ENCODE measurements at places on chromosomes 13 and 19.

GRCh38 chr13:92221916-92222315 is 823.5 kb downstream of the GPC5 start:
- DNase-seq: no peak

- DNase-seq: no peak
Measured at GRCh38 chr13:44680746-44681355, 104.7 kb upstream of the TSC22D1 start.

- no peak for DNase-seq
Measured at GRCh38 chr13:92657565-92657964, 569.0 kb upstream of the GPC6 start.

DNA sequence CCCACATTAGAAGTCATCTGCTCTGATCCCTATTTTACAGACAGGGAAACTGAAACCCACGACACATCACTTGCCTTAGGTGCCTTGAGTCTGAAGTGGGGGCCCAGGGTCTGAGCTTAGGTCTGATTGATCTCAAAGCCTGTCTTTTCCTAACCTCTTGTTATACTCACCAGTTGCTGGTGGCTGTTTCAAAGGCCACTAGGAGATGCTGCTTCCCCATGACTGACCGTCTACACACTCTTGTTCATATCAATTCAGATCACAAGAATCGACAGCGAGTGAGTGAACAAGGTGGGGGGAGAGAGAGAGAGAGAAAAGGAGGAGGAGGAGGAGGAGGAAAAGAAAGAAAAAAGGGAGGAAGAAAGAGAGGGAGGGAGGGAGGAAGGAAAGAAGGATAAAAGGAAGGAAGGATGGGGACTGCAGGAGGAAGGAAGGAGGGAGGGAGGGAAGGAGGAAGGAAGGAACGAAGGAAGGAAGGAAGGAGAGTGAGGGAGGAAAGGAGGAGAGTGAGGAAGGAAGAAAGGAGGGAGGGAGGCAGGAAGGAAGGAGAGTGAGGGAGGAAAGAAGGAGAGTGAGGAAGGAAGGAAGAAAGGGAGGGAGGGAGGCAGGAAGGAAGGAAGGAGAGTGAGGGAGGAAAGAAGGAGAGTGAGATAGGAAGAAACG is 3.3 kb downstream of the OR10H1 start:
- DNase-seq: no peak

- no peak for DNase-seq
Measured at GRCh38 chr19:3873151-3873550, 4.3 kb upstream of the ZFR2 start.

- peak; percentile 24 for DNase-seq
Measured at GRCh38 chr19:10431254-10431942, 11.1 kb downstream of the PDE4A start.

DNA sequence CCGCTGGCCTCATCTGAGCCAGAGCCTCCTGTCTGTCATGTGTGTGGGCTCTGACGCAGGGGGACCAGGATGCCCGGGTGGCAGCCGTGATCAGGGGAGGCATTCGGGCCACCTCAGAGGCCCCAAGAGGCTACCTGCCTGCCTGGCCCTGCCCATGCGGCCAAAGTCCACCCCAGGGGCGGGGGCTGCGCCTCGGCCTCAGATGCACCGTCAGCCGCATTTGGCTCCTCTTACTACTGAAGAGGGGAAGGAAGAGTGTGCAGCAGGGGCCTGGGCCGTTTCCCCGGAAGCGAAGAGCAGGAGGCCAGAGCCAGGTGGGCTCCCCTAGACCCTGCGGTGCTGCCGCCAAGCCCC is 34.0 kb downstream of the C13orf46 start:
- DNase-seq: no peak

- no peak for DNase-seq
Measured at GRCh38 chr19:16290692-16291091, 33.9 kb upstream of the KLF2 start.

GRCh38 chr13:44021422-44021821 is 141.7 kb downstream of the LACC1 start:
- DNase-seq: no peak

DNA sequence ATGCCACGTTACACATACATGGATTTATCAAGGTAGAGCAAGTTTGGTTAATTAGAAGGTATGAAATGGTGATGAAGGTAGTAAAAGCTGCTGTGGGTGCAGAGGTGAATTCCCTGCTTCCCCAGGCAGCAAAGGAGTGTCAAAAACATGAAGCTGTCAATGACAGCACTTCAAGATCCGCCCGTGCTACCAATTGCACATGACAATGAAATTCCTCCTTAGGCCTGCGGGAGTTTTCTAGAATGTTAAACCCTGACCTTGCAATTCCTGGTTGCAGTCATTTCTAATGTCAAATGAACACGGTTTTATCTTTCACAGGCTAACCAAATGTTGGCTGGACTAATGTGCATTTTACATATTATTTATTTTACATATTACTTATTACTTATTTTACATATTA is 67.7 kb upstream of the LSM14A start:
- no peak for DNase-seq

- peak; percentile 36 for DNase-seq
Measured at GRCh38 chr13:46149272-46150133, 32.5 kb downstream of the LCP1 start.

GRCh38 chr13:95714142-95714832 is 37.3 kb downstream of the DNAJC3 start:
- DNase-seq: no peak

DNA sequence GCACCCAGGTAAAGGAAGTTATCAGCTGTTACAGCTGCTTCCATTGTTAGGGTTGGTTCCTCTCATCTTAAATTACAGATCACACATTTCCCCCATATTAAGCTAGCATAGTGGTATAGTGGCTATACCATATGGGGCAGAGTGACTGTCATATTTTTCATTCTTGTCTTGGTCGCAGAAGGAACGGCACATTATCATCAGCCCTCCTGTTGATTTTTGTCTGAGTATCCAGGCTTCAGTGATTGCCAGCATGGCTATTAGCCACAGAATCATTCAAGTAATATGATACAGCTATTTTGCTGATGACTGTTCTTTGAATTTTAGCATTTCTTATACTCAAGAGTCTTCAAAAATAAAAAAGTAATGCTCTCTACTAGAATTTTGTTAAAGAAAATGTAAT is 240.9 kb downstream of the LIG4 start:
- no peak for DNase-seq
